ENCODE measurements at places on chromosomes 1 and 21.

DNA sequence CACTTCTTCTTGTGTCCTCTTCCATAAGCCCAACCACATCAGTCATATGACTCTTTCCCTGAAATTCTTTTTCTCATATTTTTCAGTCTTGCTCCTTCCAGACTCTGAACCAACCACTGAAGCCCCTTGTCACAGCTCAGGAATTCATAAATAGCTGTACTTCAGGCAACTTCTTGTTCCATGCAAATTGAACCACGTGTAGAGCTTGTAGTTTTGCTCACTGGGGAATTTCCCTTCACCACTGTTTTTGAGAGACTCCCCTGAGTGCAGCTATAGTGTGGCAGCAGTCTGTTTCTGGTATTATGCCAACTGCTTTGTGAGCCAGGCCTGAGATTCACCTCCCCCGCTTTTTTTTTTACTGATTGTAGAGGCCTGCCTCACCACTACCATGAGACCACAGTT is 150.3 kb upstream of the SPAG17 start:
- DNase-seq, result no peak

- no peak for DNase-seq
These were observed 9.5 kb downstream of the NOL9 start for GRCh38 chr1:6544831-6545230.

- DNase-seq, result no peak
These were observed 5.6 kb downstream of the ARID1A start for GRCh38 chr1:26701266-26701994.

GRCh38 chr1:4072481-4073153 is 172.5 kb upstream of the C1orf174 start:
- no peak for DNase-seq

- DNase-seq, result no peak
These were observed 41.8 kb downstream of the ZNF281 start for GRCh38 chr1:200367841-200368534.

GRCh38 chr1:56256153-56257000 is 323.0 kb downstream of the PLPP3 start:
- no peak for DNase-seq

GRCh38 chr1:204782118-204782700 is 88.5 kb upstream of the NFASC start:
- DNase-seq, result no peak
